ENCODE measurements at places on chromosomes 1 and 21.

GRCh38 chr1:239566074-239566473 is 179.7 kb downstream of the CHRM3 start:
- no peak for DNase-seq

DNA sequence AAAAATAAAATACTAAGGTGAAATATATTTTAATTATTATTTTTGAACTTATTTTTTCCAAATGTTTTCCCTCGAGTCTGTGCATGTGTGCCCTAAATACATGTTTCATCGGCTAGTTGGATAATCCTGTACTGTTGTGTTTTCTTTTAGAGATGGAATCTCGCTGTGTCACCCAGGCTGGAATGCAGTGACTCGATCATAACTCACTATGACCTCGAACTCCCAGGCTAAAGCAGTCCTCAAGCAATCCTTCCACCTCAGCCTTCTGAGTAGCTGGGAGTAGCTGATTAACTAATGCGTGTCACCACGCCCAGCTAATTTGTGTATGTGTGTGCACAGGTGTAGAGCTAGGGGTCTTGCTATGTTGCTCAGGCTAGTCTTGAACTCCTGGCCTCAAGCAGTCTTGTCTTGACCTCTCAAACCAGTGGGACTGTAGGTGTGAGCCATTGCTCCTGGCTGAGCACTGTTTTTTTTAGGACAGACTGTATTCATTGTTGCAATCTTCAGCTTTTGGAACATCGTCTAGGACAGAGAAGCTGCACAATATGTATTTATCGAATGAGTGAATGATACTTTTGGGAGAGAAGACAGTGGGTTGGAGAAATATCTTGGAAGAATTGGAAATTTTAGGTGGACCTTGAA is 4.8 kb upstream of the TMCO1 start:
- DNase-seq, result no peak

GRCh38 chr1:85604298-85604997 is 23.9 kb downstream of the CCN1 start:
- DNase-seq, result no peak

DNA sequence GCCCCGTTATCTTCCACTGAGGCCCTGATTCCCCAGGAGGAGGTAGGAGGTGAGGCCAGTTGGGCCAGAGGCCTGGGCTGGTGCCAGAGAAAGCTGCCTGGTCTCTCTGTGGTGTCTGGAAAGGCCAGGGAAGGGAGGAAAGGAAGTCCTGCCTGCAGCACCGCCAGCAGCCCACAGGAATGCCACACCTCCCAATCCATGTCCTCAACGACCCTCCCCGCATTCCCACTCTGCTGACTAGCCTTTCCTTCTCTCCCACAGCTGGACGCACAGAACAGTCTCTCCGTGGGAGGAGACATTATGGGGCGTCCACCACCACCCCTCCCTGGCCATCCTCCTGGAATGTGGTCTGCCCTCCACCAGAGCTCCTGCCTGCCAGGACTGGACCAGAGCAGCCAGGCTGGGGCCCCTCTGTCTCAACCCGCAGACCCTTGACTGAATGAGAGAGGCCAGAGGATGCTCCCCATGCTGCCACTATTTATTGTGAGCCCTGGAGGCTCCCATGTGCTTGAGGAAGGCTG is 18.0 kb downstream of the CSF1 start:
- DNase-seq, result no peak
